NAMALWA (cell line): ENCODE measurements at places on chromosomes 5 and 9.
A peak's percentile ranks its signal among the peaks of the same experiment; 100 is the strongest.

DNA sequence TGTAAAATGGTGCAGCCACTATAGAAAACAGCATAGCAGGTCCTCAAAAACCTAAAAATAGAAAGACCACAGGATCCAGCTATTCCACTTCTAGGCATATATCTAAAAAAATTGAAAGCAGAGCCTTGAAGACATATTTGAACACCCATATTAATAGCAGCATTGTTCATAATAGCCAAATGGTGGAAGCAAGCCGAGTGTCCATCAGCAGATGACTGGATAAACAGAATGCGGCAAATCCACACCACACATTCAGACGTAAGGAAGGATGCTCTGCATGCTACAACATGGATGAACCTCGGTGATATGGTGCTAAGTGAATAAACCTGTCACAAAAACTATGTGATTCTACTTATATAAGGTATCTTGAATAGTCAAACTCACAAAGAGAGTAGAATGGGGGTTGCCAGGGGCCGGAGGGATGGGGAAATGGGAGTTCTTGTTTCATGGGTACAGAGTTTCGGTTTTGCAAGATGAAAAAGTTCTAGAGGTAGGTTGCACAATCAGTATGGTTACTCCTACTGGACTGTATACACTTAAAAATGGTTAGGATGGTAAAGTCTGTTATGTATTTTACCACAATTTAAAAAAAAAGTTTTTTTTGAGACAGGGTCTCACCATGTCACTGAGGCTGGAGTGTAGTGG is 17.1 kb upstream of the HSD17B3 start:
- DNase-seq: no peak

- peak; percentile 15 for DNase-seq
Measured at GRCh38 chr5:17218353-17219005, 1.0 kb downstream of the BASP1 start.

GRCh38 chr9:22044583-22044982 is 35.5 kb upstream of the CDKN2B start:
- no peak for DNase-seq

- no peak for DNase-seq
Measured at GRCh38 chr9:102000956-102001355, 262.5 kb upstream of the GRIN3A start.

GRCh38 chr5:97839341-97840086 is 656.5 kb upstream of the RIOK2 start:
- no peak for DNase-seq

- DNase-seq: no peak
Measured at GRCh38 chr9:20238921-20239320, 383.4 kb downstream of the MLLT3 start.

DNA sequence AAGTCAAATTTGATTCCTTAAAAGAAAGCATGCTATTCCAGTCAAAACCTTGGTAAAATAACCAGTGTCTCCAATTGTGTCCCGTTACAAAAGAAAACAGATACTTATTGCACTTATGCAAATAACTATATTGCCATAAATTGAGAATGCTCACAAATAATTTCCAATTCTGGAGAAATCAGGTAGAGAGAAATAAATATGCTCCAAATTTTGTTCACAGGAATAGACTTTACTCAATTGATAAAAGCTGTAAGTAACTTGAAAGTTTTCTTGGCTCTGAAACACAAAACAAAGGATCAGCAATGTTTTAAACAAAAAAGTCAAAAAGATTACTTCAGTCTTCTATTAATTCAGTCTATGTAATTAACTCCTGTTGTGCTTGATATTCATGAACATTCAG is 7.8 kb upstream of the DTWD2 start:
- DNase-seq: peak; percentile 52

DNA sequence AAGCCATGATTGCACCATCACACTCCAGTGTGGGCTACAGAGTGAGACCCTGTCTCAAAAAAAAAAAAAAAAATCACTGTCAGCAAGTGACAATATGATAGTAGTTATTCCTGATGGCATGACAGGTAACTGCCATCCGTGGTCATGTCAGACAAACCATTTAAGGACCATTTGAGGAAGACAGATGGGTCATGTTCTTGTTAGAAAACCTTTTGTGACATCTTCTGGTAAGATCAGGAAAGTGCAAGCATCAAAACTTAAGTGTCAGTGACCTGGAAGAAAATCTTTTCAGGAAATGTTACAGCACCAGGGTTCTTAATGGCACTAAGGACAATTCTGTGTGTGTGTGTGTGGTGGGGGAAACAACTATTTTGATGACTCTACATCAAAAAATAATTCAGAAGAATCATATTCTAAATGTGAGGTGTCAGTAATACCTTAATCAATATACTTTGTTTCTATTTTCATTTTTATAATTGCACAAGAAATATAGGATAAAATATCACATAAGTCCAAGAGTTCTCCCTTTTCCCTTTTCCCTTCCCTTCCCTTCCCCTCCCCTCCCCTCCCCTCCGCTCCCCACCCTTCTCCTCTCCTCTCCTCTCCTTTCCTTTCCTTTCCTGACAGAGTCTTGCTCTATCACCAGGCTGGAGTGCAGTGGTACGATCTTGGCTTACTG is 17.8 kb downstream of the SLC38A9 start:
- DNase-seq: peak; percentile 42

DNA sequence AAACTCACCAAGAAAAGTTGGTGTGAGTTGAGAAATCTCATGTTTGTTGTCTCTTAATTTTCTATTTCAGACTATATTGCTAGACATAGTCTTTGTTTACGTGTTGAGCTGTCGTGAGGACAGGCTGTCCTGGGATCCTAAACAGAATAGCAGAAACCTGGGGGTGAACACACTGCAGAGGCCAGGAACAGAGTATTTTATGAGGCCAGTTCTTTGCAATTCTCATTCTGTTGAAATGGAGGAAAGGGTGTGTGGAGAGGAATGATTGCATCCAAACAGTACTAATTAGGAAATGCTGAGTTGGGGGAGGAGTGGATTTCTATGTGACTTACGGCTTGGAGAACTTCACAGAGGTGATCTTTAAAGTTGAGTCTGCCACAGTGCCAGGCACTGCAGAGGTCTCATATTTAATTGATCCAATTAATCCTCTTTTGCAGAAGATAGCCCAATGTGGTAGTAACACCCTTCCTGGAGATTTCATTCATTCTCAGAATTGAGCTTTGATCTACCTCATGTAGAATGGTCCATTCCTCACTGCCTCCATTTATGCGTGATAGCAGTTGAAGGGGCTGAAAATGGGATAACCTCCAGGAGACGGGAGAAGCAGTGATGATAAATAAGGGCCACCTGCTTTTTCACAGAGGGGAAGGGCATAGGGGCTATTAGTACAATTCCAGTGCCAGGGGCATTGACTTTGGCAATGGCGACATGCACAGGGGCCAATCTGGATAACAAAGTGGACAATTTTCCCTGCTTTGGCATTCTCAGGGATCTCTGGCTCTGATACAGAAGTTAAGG is 84.7 kb upstream of the TNFAIP8 start:
- no peak for DNase-seq

- peak; percentile 5 for DNase-seq
Measured at GRCh38 chr5:82494942-82495341, 216.8 kb upstream of the RPS23 start.

DNA sequence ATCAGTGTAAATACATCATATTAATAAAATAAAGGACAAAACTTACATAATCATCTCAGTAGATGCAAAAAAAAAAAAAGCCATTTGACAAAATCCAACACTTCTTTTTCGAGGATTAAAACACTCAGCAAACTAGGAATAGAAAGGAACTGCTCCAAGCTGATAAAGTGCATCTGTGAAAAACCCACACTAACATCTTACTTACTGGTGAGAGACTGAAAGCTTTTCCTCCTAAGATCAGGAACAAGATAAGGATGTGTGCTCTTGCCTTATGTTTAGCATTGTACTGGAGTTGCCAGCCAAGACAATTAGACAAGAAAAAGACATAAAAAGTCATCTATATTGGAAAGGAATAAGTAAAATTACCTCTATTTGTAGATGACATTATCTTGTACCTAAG is 120.2 kb upstream of the SAP30L start:
- DNase-seq: no peak

DNA sequence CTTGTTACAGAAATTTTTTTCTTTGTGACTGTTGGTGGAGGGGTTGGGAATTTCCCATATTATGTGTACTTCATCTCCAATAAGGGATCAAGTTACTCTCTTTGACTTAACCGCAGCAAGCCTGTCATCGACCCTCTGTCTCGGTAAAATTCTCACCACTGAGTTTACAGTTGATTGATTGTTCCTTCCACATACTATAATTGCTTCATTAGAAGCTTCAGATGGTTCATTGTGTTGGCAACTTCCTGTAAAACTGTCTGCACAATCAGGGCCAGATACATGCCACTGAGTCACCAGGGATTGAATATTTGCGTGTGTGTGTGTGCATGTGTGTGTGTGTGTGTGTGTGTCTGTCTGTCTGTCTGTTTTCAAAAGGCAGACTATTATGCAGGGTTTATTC is 176.6 kb downstream of the ZNF462 start:
- no peak for DNase-seq

- DNase-seq: no peak
Measured at GRCh38 chr9:78127279-78128225, 95.9 kb upstream of the GNAQ start.

GRCh38 chr5:76582230-76583162 is 40.7 kb downstream of the F2RL2 start:
- peak; percentile 3 for DNase-seq

DNA sequence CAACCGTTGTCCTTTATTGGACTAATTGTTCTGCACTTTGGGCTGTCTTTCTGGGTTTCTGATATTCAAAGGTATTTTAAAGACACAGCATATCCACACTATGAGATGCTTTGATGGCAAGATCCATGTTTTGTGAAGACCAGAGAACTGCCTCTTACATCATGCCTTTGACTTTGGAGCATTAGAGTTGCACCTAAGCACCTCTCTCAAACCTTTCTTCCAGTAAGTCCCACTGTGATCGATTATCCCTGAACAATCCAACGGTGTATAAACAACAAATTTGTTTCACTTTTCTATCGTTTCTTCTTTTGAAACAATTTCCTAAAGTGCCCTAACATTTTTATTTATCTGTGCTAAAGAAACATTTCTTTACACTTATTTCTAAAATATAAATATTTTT is 144.4 kb downstream of the KCTD16 start:
- no peak for DNase-seq

DNA sequence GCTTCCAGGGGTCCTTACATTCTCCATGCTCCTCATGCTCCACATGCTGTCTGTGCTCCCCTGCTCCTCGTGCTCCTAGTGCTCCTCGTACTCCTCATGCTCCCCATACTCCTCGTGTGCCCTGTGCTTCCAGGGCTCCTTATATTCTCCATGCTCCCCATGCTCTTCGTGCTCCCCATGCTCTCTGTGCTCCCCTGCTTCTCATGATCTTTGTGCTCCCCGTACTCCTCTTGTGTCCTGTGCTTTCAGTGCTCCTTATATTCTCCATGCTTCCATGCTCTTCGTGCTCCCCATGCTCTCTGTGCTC is 51.9 kb downstream of the TRIP13 start:
- DNase-seq: no peak

DNA sequence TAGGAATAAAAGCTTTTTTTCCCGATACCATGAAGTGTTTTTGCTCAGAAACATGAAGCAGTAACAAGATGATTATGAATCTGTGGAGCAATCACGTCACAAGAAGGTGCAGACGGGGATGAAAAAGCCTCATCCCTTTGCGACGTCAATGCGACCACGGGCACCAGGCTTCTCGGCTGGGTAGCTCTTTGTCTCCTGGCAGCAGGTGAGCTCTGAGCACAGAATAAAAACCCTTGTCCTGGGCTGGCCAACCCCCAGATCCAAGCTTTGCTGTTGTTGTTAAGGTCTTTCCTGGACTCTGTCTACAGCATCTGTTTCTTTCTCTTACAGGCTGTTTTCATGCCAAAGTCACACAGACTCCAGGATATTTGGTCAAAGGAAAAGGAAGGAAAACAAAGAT is 113.8 kb downstream of the ANKRD18B start:
- DNase-seq: no peak

DNA sequence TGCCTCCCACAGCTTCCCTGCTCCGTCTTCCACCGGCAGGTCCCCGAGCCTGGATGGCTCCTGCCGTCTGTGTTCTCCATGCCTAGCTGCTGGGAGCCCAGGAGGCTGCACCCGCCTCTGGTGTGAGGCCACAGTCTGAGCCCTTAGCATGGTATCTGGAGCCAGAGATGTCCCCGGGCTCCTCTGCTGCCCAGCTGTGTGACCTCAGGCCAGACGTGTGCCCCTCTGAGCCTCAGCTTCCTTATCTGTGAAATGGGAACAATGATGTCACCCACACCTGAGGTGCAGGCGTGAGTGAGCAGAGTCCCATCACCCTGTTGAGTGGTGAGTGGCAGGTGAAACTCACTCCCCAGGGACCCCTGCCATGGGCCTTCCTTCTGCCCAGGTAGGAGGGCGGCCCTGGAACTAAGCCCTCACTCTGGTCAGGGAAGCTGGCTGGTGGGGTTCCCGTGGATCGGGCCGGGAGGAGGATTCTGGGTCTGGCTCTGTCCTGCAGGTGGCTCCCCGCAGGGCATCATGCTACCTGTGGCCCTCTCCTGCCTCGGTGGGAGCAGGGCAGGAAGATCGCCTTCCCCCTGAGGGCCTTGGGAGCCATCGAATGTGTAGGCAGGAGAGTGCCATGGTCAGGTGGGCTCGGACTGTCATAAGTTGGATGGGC is 239.0 kb downstream of the PBX3 start:
- DNase-seq: no peak

DNA sequence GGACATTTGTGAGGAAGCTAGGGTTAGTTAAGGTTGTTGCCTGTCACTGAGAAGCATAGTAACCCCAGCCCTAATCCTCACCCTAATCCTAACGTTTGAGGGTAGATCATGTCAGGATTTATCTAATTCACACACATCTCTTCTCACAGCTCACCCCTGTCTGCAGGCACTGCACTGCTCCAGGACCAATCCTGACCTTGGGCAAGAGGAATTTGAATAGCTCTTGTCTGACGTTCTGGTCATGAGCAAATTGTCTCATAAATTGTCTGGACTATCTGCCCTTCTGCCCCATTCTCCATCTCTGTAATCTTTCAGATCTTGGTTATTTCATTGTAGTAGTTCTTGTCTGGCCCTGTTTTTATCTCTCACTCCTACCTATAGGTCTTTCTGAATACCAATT is 18.7 kb downstream of the CRHBP start:
- no peak for DNase-seq

DNA sequence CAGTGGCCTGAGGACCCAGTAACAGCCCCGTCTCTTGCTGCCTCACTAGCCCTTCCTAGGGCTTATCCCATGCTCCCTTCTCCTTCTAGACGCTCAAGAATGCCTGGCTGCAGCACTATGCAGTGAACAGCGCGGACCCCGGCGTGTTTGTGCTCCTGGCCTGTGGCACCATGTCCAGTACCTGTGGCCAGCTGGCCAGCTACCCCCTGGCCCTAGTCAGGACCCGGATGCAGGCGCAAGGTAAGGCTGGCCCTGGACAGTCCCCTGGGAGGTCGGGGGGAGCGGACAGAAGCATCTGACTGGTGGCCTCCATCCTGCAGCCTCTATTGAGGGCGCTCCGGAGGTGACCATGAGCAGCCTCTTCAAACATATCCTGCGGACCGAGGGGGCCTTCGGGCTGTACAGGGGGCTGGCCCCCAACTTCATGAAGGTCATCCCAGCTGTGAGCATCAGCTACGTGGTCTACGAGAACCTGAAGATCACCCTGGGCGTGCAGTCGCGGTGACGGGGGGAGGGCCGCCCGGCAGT is 20.5 kb downstream of the PTGES2 start:
- no peak for DNase-seq
